Fibroblast of upper back skin (primary cell): ENCODE measurements at places on chromosomes 13 and 19.

DNA sequence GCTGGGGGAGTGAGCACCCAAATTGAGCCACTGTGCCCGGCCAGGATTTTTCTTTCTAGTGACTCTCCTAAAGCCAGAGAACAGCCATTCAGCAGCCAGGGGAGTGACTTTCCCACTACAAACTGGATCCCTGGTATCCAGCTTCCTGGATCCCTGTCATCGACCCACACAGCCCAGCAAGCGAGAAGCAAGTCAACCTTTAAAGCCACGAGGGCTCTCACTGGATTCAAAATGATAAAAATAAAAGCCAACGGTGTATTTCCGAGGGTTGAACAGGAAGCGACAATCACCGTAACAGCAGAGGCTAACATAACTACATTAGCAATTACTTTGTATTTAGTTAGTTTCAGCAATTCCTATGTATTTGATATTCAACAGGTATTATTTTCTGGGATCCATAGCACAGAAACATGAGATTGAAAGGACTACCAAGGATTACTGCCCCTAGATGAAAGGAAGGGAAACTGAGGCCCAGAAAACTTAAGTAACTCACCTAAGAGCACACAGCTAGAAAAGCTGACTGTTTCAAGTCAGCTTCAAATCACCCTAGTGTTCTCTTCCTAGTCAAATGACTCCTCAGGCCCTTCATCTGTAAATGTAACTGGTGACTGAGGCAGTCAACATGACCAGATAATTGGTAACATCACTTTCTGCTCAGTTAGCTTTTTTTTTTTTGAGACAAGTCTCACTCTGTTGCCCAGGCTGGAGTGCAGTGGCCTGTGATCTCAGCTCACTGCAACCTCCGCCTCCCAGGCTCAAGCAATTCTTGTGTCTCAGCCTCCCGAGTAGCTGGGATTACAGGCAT is 2.7 kb downstream of the RFX1 start:
- no peak for DNase-seq

DNA sequence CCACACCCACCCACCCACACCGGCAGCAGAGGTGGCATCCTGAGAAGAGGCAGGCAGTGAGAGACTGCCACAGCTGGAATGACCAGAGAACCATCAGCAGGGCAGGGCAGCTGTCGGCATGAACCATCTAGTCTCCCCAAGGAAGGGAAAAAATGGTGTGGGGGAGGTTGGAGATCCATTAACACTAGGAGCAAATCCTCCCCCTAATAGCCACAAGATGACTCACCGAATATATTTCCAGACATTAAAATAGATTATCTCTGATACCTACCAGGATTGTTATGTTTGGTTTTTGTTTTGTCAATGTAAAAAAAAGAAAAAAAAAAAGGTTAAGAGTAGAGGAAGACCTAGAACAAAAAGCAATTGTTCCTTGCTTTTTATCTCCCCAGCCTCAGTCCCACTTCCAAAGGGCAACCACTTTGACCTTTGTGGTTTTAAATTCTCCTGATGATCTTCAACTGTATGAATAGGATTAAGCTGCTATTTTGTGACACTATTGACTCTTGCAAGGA is 34.2 kb downstream of the THSD1 start:
- peak; percentile 83 for DNase-seq

- no peak for DNase-seq
Measured at GRCh38 chr19:3135961-3136683, at the start of gene GNA15. Gene GNA15 (plus strand): TSS chr19:3136033. CDS start chr19:3136451, 418 bp downstream.

DNA sequence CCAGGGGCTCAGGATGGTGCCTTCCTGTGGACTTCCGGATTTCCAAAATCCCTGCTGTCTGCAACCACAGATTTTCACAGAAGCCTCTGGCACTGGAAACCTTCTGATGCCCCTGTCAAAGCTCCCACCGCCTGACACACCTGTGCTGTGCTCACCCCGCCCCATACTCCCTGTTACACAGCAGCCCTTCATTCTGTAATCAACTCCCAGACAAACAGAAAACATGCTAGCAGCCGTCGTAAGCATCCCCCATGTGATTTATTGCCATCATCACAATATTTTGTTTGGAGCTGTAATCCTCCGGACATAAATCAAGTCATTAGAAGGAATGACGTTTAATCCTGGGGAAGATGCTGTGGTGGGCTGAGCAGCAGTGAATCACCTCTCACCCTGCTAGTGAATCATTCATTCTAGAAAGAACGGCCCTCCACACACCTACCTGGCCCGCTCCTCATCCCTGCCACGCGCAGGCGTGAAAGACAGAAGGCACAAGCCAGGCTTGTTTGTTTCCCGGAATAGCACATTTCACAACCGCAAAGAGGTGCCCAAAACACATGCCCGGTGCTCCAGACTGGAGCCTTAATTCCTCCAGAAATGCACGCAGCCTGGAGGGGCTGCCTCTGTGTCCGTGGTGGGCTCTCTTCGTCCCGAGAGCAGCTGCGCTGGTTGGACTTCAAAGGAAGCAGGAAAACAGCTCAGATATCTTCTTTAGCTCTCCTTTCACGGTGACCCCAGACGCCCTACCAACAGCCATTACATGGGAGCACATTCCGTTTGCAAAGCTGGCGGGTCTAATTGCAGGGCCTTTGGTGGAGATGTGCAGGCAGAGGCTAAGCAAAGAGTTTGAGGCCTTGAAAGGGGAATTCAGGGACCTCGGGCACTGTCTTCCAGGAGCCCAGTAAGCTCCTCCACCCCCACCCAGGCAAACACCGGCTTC is 41.3 kb upstream of the KCTD15 start:
- DNase-seq, result no peak

DNA sequence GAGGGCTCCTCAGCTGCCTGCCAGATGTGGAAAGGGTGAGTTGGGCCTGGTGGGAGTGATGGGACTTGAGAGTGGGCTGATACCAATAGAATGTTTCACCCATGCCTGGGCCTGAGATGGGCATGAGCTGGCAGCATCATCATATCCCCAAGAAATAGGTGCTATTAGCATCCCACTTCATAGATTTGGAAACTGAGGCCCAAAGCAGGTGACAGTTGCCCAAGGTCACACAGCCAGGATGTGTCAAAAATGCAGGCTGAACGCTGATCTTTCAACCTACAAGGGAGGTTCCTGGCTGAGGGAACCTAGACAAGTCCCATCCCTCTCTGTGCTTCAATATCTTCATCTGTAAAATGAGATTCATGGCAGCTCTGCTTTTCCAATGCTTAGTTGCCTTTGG is 4.6 kb downstream of the SYDE1 start:
- DNase-seq, result no peak

DNA sequence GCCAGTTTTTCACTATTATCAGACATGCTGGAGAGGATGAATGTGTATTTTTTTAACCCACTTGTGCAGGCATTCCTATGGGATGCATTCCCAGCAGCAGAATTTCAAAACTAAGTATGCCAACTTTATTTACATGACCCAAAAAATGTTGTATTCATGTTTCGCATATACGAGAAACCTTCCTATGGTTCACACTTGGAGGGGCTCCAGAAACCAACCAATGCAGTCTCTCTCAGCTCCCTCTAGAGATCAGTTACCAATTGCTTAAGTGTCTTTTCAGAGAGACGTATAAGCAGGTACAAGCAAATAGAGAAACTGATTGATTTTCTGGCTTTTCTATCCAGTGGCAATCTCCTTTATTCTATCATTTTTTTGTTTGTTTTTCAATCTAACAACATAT is 5.5 kb upstream of the PTOV1 start:
- no peak for DNase-seq

- no peak for DNase-seq
Measured at GRCh38 chr13:32383836-32384618, 43.9 kb downstream of the N4BP2L1 start.

DNA sequence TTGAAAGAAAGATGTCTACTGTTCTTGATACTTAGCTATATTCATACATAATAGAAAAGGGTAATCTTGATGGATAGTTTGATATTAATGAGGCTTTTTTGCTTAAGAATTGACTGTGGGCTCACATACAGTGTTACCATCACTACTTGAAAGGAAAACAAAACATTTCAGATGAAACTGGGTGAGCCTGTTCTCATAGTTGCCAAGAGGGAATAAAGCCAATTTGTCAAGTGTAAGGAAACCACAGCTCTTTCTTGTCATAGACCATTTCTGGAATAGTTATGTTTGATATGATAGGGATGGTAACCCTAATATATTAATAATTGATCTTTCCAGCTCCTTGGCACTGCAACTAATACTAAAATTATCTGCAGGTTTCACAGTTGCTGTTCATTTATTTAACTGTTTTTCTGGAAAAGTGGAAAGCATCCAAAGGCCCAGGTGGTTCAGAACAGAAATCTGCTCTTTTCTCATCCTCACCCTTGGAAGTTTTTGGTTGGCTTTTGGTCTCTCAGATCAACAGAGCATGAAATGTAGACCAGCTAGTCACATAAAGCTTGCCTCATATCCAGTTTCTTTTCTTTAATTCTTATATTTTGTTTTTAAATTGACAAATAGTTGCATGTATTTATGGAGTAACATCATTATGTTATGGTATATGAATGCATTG is 43.2 kb downstream of the ARHGEF7 start:
- no peak for DNase-seq

DNA sequence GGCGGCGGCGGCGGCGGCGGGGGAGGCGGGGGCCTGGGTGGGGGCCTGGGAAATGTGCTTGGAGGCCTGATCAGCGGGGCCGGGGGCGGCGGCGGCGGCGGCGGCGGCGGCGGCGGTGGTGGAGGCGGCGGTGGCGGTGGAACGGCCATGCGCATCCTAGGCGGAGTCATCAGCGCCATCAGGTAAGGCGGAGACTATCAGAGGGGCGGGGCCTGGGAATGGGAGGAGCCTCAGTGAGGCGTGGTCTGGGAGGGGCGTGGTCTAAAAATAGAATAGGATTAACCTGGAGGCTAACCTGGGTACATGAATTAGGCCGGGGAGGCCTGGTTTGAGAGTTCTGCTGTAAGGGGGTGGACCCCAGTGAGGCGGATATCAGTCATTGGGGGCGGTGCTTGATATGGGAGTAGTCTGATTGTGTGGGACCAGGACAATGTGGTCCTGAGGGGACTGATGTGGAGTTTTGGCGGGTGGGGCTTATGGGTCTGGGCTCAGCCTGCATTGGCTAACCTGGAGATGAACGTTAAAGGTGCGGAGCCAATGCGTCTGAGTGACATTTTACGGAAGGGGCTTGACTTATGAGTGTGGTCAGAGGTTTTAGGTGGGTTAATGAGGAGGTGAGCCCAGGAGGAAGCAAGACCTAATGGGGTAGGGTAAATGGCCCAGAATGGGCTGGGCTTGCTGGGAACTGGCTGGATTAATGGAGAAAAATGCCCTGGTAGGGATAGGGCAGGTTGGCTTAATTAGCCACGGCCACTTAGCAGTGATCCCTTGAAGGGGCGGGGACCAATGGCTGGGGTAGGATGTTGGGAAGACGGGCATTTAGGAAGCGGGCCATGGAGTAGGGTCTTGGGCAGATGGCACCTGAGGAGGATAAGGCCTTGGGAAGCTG is 1.4 kb downstream of the CAPNS1 start:
- DNase-seq, result peak; percentile 83

DNA sequence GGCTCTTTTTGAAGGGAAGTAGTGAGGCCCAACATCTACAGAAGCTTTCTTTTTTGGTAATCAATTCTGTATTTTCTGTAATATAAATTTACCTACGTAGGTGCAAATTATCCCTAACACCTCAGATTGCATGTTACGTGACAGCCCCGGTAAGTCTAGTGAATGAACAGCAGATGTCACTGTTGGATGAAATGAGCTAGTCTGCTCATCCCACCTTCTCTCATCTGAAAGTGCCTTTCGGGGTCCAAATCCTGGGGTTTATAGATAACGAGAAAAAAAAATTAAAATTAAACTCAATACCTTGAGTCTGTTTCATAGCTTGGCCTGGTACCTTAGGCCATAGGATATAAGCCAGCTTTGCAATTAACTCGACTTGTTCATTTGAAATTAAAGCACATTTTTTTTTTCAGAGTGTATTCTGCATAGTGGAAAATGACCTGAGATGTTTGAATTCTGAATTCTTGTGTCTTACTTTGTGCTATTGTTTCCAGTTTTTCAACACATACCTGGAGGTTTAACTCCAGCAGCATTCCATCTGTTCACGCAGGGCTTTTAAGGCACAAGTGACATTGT is 548.2 kb downstream of the GPC5 start:
- peak; percentile 22 for DNase-seq

- DNase-seq, result no peak
Measured at GRCh38 chr19:16326401-16327168, 2.0 kb downstream of the KLF2 start.

- DNase-seq, result no peak
Measured at GRCh38 chr13:39186205-39186875, 148.1 kb downstream of the NHLRC3 start.

GRCh38 chr13:67619995-67620380 is 389.9 kb upstream of the PCDH9 start:
- peak; percentile 48 for DNase-seq

DNA sequence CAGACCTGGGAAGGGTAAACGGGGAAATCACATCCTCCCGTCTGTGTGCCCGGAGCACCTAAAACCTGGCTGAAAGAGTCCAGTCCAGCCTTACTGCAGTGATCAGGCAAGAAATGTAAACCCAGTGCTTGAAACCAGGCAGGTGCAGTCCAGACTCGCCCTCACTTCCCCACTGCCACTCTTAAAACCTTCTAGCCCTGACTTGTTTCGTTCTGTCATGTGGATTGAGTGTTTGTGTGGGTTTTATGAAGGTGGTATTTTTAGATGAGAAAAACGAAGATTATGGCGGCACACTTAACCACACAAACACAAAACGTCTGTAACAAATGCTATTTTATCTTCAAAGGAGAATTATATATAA is 839 bp upstream of the CKAP2 start:
- DNase-seq, result no peak

- no peak for DNase-seq
Measured at GRCh38 chr19:7980635-7981121, 24.8 kb downstream of the ELAVL1 start.

DNA sequence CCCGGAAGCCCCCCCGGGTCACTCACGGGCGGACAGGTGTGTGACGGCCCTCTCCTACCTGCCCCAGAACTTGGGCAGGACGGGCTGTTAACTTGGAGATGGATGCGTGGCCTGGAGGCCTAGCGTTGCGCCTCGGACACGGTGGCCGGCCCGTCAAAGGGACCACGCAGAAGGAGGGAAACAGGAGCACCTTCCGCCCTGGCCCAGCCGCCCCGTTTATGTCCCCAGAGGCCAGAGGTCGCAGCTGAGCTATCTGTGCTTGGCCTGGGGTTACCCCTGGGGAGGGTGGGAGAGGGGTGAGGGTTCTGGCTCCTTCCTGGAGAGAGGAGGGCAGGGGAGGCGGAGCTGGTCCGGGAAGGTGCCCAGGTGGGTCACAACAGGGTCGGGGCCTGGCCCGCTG is 35.6 kb downstream of the GADD45B start:
- no peak for DNase-seq

DNA sequence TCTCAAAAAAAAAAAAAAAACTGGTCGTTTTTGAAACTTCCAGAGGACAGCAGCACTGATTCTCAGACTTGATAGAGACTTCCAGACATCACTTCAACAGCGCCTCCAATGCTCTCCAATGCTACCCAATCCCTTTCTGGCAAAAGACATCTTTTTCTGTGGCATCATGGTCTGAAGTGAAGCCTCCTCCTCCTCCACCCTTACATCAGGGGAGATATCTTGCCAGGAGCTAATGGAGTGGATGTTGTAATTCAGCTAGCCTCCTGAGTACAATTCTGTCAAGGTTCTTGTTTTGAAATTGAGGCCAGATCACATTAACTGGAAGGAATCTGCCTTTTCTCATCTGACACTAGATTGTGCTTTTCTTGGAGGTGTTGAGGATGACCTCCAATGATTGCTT is 24.2 kb downstream of the FXYD5 start:
- no peak for DNase-seq

- DNase-seq, result no peak
Measured at GRCh38 chr13:99911965-99912566, 59.5 kb downstream of the ZIC5 start.

GRCh38 chr13:47846886-47847285 is 154.2 kb downstream of the SUCLA2 start:
- no peak for DNase-seq
